ENCODE measurements at places on chromosomes 6 and 20.

GRCh38 chr20:37480919-37481318 lies 40.1 kb upstream of the NNAT start:
- DNase-seq: no peak

DNA sequence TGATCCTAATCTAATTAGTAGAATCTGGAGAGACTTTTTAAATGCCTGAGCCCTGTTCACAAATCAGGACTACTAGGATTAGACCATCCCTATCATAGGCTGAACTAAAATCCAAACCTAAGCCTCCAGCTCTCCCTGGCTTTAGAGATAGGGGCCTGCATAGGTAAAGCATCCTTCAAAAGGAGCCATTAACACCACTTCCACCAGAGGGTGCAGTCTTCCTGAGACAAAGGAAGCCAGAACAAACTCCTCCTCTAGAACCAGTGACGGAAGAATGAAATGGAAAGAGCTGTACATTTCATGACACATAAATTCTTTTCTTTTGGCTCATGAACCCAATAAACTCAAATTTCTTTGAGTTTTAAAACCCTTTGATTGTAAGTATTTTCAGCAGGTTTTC lies 291.2 kb upstream of the ADGRB3 start:
- DNase-seq: peak; percentile 43

DNA sequence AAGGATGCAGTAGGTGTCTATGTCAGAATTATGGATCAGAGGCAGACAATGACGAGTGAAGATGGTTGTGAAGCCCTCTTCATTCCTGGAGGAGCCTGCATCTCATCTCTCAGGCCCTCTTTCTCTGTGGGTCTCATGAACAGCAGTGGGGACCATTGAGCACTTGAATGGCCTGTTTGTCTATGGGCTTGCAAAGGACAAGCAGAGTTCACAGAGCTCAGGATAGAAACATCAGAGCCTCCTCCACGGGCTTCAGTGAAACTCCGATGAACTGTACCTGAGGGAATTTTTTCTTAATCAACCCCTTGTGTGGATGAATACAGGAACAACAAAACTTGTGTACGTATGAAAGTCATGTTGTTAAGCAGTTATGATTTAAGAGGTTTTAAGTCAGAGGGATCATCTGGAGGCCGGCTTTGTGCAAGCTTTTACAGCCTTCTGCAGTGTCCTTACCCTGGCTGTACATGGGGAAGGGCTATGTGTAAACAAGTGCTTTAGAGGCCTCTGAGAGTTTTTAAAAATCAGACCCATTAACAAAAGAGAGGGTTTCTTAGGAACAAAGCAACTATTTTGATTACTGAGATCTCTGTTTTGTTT lies 29.7 kb upstream of the PI16 start:
- no peak for DNase-seq

DNA sequence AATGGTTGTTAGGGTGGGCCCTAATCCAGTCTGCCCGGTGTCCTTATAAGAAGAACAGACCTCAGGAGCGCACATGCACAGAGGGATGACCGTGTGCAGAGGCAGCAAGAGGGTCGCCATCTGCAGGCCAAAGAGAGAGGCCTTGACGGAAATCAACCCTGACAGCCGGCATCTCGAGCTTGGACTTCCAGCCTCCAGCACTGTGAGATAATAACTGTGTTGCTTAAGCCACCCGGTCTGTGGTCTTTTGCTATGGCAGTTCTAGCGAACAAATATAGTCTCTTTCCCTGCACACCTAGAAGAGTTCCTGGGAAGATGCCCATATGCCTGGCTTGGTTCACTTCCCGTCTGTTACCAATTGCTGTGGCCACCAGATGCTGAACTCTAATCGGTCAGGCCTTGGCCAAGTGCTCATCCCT lies 35.3 kb upstream of the PTGIS start:
- DNase-seq: no peak

GRCh38 chr6:46882645-46883044 lies 39.1 kb downstream of the ADGRF5 start:
- DNase-seq: no peak

DNA sequence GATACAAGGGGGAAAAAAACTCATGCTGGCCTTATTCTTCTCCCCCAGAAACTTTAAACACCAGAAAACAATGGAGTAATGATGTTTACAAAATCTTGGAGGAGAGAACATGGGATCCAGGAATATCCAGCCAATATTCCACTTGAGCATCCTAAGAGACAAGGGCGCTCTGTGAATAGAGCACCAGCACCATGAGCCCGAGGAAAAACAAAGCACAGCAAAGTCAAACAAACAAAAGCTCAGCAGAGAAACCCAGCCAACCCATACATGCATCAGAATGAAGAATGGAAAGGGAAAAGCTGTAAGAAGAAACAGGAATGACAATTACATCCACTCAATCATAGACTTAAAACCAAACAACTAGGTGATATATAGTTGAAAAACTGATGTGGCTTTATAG lies 4.6 kb upstream of the NAA20 start:
- no peak for DNase-seq

DNA sequence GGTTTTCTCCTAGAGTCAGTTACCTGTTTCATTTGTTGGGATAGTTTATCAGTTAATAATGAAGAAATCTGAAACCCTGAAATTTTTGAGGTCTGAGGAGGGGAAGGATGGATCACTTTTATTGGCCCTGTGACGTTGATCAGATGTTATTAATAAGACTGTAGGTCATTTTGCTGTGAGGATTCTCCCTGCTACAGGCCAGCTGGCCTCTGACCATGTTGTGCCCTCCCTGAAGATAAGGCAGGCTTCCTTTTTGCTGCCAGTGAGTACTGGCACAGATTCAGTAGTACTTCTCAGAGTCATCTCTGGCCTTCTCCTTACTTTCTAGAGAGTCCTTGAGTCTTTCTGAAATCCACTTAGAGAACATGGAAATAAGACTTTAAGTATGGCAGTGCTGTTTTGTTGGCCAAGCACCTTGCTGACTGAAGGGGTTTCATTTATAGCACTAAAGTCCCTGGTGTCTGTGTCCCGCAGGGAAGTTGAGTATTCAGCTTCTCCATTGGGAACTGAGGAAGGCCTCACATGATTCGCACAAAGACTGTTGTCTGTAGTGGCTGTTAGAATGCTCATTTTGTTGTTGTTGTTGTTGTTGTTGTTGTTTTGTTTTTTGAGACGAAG lies 202.6 kb downstream of the DTNBP1 start:
- no peak for DNase-seq

GRCh38 chr20:50546729-50547314 lies 36.6 kb downstream of the PTPN1 start:
- no peak for DNase-seq

- DNase-seq: no peak
Observed at GRCh38 chr6:150654608-150655007, 54.9 kb downstream of the PLEKHG1 start.

DNA sequence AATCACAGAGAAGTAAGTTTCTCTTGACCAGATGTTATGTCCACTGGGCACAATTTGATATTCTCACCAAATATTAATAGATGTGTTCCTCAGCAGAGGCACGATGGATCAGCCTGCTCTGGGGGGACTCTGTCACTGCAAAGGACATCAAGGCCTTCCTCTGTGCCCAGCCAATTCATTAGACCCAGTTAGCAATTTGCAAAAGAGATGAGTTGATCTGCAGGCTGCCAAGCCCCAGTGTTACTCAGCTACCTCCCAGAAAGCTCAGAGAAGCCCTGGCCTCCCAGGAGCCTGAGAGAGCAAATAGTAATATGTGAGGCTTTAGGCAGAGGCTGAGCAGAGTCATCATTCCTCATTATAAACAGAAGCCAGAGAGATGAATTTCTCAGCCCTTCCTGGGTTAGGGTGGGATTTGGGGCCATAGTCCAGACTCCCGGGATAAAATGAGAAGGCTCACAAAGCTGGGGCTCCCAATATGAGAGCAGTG lies 54.2 kb downstream of the ZNF831 start:
- no peak for DNase-seq

DNA sequence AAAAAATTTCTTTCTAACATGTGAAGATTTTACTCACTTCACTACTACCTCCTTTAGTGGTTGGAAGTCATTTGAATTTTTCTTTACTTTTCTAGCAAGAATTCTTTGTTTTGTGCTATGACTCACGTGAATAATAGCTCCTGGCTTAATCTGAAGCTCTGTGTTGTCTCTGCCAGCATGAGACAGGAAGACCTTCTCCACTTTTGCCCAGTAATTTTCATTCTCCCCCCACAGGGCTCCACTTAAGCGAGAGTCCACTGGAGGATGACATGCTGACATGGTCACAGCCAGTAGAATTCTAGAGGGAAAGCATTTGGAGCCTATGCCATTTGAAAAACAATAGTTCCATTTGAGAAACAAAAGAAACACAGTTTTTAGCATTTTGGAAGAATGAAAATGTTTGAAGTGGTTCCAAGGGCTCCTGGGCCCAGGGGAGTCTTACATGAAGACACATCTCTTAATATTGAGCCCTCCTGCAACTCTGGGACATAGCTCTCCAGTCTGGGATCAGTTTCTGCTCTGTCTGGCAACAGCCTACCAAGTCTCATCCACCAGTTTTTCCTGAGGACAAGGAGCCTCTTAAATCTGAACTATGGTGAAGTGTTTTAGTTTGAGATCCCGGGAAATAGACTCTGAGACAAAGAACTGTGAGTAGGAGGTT lies 231.4 kb downstream of the PAX1 start:
- DNase-seq: peak; percentile 24

- DNase-seq: no peak
Observed at GRCh38 chr20:19274412-19275015, 62.1 kb downstream of the SLC24A3 start.

GRCh38 chr6:7461416-7461815 lies 71.8 kb downstream of the RIOK1 start:
- no peak for DNase-seq

GRCh38 chr6:93779086-93779841 lies 359.9 kb upstream of the EPHA7 start:
- no peak for DNase-seq

DNA sequence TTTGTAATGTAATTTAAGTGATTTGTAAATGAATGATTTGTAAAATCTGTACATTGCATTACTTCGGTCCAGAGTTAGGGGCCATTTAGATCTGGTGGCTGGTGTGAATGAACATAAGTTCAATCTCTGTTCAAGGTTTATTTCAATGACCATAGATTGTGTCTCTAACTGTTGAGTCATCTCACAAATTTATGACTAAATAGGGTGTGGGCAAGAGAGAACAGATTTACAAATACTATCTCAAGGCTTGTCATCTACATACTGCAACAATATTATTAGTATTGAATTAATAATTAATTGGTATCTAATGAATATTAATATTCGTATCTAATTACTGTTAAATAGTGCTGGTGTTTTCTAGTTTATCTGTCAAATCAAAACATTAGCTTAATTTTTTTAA lies 115.3 kb upstream of the EDN1 start:
- no peak for DNase-seq

DNA sequence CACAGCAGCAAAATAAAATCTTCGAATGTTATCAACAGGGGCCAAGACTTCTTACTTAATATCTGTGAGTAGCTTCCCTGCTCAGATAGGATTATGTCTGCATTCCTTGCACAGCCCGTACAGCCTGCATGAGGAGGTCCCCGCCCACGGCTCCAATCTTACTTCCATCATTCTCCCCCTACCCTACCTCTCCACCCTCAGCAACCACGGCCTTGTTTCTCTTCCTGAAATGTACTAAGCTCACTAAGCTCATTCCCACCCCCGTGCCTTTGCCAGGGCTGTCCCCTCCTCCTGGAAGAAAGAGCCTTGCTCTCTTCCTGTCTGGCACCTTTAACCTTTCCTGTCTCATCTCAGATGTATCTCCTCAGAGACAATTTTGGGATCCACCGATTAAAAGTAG lies 120.4 kb downstream of the BCAS1 start:
- no peak for DNase-seq

DNA sequence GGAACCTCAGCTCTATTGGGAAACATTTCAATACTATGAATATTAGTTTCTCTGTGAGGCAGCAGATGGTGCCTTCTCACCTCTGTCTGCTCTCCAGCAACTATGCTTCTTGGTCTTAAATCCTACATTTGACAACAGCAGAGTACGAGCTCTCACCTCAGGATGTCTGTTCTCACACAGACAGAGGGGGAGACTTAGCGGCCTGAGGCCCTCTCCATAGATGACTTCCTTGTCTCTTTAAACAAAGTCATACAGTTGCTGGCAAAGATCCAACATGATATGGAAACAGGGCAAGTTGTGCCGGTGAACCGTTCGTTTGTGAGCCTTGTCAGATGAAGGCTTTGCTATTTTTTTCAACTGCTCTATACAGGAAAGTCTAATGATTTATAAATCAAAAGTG lies 43.7 kb upstream of the GABRR1 start:
- no peak for DNase-seq

DNA sequence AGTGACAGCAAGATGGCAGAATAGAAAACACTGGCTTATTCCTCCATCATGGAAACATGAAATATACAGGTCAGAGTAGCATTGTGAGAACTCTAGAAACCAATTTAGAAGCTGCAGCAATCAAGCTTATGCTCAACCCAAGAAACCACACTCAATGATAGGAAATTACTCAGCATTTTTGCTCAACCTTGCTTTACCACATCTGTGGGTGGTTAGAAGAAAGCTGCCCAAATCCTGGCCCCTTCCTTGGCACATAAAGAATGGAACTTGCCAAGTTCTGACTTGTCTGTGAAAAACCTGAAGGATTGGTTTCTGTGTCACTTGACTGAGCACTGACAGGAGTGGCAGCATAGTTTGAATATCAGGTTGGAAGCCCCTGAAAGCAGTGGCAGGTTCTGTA lies 108.0 kb upstream of the MOCS1 start:
- DNase-seq: no peak

DNA sequence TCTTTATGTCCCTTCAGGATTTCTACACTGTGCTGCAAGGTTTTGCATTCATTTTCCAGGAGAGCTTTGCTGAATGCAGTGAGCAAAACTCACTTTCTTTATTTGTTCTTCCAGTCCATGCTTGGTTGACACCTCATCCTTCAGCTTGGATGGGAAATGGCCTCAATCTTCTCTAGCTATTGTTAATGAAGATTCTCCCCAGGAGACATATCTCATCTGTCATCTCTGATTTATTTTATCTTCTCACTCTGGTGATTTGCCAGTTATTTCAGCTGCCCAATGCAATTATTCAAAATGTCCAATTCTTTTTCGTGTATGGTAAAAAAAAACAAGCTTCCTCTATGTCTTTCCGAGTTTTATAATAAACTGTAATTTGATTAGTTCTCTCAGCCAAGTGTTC lies 77.9 kb upstream of the PAK5 start:
- no peak for DNase-seq

- DNase-seq: no peak
Observed at GRCh38 chr6:135030056-135030473, 24.6 kb downstream of the HBS1L start.

DNA sequence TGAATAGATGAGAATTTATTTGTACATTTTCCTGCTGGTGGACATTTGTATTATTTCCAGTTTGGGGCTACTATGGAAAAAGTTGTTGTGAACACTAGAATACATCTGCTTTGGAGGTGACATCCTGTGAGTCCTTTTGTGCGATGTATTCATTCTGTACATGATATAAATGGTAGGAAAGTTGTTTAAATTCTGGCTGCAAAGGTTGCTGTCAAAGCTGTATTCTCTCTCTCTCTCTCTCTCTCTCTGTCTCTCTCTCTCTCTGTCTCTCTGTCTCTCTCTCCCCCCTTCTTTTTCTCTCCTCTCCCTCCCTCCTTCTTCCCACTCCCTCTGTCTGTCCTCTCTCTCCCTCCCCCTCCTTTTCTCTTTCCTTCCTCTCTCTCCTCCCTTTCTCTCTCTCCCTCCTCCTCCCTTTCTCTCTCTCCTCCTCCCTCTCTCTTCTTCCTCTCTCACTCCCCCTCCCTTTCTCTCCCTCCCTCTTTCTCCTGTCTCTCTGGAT lies 25.3 kb downstream of the SLC13A3 start:
- no peak for DNase-seq

- DNase-seq: peak; percentile 23
Observed at GRCh38 chr6:161079566-161080262, 88.1 kb downstream of the MAP3K4 start.

GRCh38 chr20:37566590-37567330 lies 39.1 kb upstream of the BLCAP start:
- no peak for DNase-seq

Data from fibroblast of skin of left quadriceps (primary cell).